ENCODE measurements at places on chromosomes 11 and 22. TPM values are rescaled to one million over a fixed set of nuclear protein-coding genes. Genes with fewer than 3 reads are reported as not detected.

- DNase-seq, result peak; percentile 84
Measured at GRCh38 chr11:74462009-74462408, 5.3 kb downstream of the KCNE3 start.

DNA sequence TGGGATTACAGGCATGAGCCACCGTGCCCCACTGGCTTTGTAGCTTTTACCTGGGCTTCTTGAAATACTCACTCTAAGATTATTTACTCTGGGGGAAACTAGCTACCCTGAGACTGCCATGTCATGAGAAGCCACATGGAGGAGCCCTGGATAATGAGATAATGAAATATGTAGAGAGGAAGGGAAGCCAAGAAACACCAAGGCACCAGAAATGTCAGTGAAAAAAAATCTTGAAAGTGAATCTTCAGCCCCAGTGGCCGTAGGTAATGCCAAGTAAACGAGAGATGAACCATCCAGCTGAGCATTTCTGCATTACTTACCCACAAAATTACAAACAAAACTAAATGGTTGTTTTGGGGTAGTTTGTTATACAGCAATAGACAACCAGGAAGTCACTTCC lies 125.6 kb downstream of the APIP start:
- DNase-seq, result no peak

DNA sequence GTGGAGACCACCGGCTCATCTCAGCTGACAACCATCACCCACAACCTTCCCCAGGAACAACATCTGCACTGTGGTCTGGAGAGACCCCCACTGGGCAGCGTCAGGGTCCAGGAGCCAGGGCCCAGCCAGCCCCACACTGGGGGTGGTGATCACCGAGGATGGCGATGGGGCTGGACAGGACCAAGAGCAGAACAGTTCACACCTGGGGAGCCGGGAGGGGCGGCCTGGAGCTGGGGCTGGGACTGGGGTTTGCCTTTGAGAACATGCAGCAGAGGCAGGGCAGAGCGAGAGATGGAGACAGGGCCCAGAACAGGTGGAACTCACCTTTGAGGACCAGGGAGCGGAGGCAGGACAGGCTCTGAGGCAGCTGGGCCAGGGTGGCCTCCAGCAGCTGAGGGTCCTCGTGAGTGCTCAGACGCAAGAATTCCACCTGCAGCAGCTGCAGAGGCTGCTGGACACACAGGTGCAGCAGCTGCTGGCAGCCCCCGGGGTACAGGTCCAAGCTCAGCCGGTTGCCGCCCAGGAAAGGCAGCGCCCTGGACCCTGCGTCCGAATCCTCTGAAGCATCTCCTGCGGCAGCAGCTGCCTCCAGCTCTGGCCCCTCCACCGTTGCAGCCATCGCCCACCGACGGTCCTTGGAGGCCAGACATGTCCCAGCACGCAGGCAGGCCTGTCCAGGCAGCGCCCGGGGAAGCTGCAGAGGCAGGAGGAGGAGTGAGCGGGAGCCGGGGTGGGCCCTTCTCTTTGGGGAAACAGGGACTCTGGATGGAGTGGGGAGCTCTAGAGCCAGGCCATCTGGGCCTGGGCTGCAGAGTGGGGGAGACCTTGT lies 1.0 kb downstream of the PIDD1 start:
- no peak for DNase-seq

DNA sequence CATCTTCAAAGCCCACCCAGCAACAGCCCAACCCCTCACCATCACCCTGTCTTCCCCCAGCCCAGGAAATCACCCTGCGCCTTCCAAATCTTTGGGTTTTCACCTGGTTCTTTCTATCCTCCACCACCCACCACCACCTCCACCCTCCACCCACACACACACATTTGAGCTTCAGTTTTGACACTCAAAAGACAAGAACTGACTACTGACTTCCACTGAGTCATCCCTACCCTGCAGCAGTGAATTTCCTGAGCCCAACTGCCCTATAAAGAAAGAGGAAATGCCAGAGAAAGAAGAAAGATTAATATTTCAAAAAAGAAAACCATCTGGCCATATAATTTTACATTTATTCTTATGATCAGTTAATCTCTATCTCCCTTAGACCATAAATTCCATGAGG lies 137.5 kb downstream of the CHST1 start:
- no peak for DNase-seq

DNA sequence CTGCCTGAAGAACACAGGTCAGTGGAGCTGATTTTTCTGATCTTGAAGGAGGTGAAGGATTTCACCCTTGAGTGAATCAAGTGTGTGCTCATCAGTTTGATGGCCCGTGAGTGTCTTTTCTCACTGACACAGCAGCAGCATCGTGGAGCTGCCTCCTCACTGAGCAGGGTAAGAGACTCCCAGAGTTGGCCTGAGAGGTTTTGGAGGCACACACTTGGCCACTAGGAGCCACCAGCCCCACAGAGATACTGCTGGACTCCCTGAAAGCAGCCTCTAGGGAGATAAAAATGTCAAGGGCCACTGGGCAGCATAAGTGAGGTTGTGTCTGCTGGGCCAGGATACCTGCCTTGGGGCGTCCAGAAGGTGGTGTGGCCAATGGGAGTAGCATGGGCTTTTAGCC lies 245.4 kb downstream of the GRIK4 start:
- no peak for DNase-seq

Gene CD6
- polyA plus RNA-seq, result 1.3 TPM

DNA sequence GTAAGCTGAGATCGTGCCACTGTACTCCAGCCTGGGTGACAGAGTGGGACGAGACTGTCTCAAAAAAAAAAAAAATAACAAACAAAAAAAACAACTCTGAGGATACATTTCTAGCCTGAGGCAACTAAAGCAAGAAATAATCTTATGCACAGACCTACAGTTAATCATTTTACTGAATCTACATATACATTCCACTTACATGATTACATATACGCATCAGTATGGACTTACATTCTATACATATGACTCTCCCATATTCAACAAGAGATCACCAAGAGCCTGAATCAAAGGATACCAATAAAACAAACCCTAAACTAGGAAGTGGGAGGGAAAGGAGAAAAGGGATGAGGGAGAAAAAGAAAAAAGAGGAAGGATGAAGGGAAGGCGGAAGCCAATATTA lies 1.1 kb downstream of the ALG8 start:
- no peak for DNase-seq

GRCh38 chr22:48152164-48152775 lies 1389.8 kb downstream of the TBC1D22A start:
- DNase-seq, result no peak

- DNase-seq, result no peak
Measured at GRCh38 chr11:10498426-10499250, 42.3 kb downstream of the RNF141 start.

GRCh38 chr22:40741116-40741515 lies 61.8 kb downstream of the MCHR1 start:
- DNase-seq, result no peak

Gene VPREB3
- polyA plus RNA-seq, result 0.45 TPM

GRCh38 chr22:41369837-41370236 lies 11.9 kb upstream of the TEF start:
- DNase-seq, result no peak

DNA sequence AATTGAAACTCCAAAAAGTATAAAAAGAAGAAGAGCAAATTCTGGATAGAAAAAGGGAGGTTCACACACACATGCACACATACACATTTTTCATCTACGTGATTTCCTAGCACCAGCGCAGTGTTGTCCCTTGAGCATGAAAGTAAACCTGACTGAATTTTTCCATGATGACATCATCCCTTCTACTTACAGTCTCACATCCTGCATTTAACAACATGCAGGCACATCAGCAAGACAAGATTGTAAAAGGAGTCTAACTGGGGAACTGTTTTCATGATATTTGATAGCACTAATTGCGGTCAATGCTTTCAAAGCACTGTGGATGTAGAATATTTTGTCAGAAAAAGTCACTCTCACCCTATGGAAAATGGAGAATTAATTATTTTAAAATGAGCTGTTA lies 36.6 kb downstream of the GAS2 start:
- peak; percentile 87 for DNase-seq

DNA sequence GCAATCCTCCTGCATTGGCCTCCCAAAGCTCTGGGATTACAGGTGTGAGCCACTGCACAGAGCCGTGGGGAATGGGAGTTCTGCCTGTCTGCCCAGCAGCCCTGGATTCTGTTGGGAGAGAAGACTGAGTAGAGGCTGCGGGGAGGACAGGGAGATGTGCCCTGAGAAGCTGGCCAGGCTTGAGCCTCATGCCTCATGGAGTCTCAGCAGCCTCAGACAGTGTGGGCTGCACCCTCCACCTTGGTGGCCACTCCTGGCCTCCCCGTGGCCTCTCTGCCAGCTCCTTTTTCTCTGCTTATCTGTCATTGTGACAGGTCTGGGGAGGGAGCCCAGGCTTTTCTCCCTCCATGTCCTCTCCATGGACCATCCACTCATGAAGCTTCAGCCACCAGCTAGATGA lies 43.2 kb downstream of the DKK3 start:
- DNase-seq, result no peak

GRCh38 chr11:112004389-112004788 lies 20.8 kb upstream of the DLAT start:
- no peak for DNase-seq

DNA sequence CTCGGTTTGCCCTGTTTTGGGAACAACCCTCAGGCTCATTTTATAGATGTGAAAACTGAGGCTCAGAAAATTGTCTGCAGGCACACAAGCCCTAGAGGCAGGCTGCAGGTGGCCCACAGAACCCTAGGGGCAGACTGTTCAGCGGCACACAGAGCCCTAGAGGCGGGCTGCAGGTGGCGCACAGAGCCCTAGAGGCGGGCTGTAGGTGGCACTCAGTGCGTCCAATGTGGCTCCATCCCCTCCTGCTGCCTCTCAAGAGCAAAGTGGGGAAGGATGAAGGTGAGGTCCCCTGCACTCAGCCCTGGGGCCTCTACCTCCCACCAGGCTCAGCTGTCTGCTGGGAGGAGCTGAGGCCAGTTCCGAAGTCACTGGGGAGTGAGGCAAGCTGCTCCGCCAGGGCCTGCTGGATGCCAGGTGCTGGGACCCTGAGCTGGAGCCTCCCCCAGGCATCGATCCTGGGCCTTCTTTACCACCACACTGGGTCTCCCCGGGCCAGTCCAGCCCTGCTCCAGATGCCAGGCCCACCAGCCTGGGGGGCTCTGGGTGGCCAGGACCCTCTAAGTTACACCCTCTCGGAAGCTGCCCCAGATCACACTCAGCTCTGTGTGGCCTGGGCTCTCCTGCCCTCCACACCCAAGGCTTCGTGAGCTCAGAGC lies 2.3 kb downstream of the ACY3 start:
- DNase-seq, result peak; percentile 43

- no peak for DNase-seq
Measured at GRCh38 chr22:30940685-30941362, 27.8 kb downstream of the MORC2 start.
